ENCODE measurements at places on chromosomes 7 and 10.

DNA sequence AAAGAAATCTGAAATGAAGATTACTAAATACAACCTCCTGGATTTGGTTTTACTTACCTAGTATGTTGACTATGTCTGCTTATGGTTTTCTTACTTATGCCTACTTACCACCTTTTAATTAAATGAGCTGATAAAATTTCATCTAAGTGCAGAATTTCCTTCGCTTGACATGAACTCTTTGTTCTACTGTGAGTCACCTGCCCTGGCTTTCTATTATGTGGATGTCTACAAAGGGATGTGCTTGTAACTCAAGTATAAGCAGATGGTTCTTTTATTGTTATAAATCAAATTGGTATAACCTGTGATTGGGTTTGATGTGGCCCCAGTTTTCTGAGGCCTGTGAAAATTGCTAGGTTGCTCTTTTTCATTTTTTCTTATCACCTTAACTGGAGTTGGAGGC is 389.1 kb upstream of the ANKRD30A start:
- DNase-seq: no peak

DNA sequence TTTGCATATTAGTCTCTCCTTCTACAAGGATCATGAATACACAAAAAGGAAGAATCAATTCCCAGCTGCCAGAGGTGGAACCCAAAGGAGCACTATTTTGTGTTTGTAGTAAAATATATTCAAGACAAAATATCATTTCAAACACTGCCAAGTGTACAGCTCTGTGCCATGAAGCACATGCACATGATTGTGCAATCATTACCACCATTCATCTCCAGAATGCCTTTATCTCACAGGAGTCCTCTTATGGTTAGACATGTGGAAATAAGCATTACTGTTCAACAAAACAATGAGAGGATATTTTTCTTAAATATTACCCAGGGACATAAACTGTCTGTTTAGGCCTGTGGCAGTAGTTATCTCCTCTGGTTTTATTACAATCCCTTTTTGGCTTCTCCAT is 151.4 kb upstream of the PPP1R3A start:
- DNase-seq: no peak

DNA sequence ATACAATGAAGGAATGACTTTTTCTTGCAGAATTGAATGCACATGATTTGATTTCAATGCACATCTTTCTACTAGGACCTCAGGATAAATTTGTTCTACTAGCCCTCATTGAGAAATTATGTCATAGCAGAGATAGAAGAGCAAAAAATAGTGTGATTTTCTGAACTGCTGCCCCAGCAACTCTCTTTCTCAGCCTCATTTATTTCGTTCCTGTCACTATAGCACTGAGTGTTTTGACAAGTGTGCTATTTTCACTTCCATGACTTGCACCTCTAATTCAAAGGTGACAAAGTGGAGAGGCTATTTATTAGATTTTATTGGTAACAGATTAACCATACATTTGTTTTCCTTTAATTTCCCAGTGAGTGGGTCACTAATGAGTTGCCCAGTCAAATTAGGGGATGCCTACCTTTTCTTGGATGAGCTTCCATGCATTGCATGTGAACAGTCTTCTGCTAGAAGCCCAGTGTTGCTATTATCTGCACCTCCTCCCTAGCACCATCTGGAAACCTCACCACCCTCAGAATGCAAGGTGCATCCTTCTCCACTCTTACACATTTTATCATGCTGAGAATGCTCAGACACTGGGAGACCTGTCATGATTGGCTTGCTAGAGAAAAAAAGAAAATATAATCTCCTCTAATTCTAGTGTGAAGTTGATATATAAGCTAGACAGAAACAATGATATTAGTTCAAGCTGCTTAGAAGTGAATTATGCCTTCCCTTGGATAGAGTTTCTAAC is 119.6 kb upstream of the CTTNBP2 start:
- DNase-seq: no peak

GRCh38 chr10:125634606-125635005 is 48.4 kb downstream of the TEX36 start:
- DNase-seq: no peak

DNA sequence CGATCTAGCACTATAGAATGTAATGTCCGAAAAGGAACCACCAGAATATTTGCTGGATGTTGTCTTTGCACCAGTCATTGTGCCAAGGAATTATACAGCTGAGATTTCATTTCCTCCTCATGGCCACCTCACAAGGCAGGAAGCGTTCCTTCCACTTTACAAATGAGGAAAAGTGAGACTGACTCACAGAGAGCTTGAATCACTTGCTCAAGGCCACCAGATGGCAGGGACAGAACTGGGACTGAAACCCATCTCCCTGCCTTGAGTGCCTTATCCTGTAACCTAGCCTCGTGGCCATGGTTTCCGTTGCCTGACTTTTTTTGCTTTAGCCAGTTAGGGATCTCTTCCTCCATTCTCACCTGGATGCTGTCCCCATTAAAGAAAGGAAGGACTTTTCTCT is 44.7 kb upstream of the PDZD8 start:
- DNase-seq: no peak

GRCh38 chr10:112221545-112221944 is 38.0 kb upstream of the GPAM start:
- DNase-seq: no peak

- no peak for DNase-seq
These were observed 208.4 kb downstream of the DIP2C start for GRCh38 chr10:480928-481552.

DNA sequence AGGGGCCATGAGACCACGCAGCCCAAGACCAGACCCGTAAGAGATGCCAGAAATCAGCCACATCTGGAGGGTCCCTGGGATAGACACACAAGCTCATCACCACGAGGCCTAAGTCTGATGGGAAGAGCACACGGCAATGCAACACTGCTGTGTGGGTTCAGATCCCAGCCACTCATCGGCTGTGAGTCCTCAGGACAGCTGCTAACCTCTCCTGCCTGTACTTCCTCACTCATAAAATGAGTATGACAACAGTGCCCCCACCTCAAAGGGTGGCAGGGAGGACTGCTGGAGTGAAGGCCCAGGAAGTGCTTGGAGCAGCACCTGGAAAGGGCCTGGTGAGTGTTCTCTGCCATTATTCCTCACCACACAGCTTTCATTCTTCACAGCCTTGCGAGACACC is 60.9 kb downstream of the MAD1L1 start:
- DNase-seq: no peak

DNA sequence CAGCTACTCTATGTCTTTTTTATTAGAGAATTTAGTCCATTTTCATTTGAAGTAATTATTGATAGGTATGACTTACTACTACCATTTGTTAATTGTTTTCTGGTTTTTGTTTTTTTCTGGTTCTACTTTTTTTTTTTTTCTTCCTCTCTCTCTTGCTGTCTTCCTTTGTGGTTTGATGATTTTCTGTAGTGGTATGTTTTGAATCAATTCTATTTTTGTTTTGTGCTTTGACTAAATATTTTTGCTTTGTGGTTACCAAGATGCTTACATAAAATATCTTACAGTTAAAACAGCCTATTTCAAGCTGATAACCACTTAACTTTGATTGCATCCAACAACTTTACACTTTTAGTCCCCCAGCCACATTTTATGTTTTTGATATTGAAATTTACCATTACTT is 3.3 kb upstream of the OR2F2 start:
- no peak for DNase-seq

GRCh38 chr10:83934641-83935338 is 204.5 kb upstream of the GHITM start:
- DNase-seq: no peak
